HCT116 (cell line): ENCODE measurements at places on chromosomes 16 and 17. TPM values are rescaled to one million over a fixed set of nuclear protein-coding genes. Genes with fewer than 3 reads are reported as not detected.

The CDH3 gene
- 94.7 TPM for total RNA-seq

The C17orf78 gene
- not detected for total RNA-seq

DNA sequence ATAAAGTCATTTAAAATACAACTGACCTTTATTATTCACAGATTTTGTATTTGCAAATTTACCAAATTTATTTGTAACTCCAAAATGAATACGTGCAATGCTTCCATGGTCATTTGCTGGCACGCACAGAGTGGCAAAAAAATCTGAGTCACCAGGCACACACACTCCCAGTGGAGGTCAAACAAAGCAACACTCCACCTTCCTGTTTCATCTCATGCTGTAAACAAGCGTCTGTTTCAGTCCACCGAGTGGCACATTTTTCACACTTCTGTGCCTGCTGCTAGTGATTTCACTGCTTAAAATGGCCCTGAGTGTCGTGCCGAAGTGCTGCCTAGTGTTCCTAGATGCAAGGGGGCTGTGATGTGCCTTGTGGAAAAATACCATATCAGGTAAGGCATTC, 17.8 kb upstream of the ITGAE start:
- H3K36me3 ChIP-seq: peaks cover 35% of the 10 kb centered on the region
- no peak for DNase-seq
- no peaks in the 10 kb centered on the region for H3K4me1 ChIP-seq
- H3K27me3 ChIP-seq: no peaks in the 10 kb centered on the region

DNA sequence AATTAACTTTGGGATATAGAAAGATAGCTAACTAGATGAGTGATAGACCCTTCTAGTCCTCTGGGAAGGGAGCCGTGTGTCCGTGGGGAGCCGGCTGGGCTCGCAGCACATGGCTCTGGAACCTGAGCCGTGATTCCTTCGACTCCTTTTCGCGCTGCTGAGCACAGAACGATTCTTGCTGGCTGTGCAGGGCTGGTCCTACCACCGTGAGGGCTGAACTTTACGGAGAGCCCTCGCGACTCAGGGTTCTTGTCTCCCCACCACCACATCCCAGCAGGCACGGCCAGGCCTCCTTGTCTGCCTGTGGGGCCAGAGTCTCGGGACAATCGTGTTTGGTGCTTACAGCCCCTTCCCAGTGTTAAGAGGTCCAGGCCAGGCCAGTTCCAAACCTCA, 13.8 kb upstream of the TCF25 start:
- H3K36me3 ChIP-seq: no peaks in the 10 kb centered on the region
- H3K27me3 ChIP-seq: no peaks in the 10 kb centered on the region
- no peak for DNase-seq
- H3K4me1 ChIP-seq: peaks cover 8% of the 10 kb centered on the region
- no peak overlapping the region for H3K27ac ChIP-seq

GRCh38 chr16:49168126-49168525, 113.5 kb downstream of the CBLN1 start:
- no peak for DNase-seq
- no peak overlapping the region for H3K4me3 ChIP-seq
- no peaks in the 10 kb centered on the region for H3K36me3 ChIP-seq
